HTR-8/SVneo (cell line): ENCODE measurements at places on chromosomes 2 and 18.

DNA sequence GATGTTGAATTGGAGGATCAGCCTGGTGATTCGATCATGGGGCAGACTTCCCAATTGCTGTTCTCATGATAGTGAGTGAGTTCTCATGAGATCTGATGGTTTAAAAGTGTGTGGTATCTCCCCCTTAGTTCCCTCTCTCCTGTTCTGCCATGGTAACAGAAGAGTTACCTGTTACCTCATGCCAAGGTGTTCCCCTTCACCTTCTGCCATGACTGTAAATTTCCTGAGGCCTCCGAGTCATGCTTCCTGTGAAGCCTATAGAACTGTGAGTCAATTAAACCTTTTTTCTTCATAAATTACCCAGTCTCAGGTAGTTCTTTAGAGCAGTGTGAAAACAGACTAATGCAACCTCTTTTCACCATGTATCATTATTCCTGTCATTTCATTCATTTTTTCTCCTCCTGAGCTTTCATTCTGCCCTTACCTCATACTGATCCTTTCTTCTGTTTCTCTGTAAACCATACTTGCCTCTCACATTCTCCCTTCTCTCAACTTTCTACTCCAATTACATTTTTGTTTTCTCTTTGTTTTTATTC, 22.0 kb downstream of the STARD6 start:
- DNase-seq, result no peak

DNA sequence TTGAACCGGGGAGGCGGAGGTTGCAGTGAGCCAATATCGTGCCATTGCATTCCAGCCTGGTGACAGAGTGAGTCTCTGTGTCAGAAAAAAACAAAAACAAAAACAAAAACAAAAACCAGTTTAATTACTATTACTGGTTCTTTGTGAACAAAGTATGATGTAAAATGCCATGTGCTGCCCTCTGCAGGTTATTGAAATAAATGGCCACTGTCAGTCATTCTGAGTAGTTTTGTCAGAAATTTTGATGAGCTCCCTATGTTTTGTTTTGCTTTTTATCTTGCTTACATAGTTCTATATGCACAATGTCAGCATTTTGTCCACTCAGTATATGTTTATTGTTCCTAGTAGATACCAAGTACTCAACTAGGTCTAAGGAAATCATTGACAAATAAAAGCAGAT, 423.6 kb upstream of the CHST9 start:
- DNase-seq, result no peak

GRCh38 chr18:33828949-33829348, 250.9 kb downstream of the ASXL3 start:
- DNase-seq, result no peak

DNA sequence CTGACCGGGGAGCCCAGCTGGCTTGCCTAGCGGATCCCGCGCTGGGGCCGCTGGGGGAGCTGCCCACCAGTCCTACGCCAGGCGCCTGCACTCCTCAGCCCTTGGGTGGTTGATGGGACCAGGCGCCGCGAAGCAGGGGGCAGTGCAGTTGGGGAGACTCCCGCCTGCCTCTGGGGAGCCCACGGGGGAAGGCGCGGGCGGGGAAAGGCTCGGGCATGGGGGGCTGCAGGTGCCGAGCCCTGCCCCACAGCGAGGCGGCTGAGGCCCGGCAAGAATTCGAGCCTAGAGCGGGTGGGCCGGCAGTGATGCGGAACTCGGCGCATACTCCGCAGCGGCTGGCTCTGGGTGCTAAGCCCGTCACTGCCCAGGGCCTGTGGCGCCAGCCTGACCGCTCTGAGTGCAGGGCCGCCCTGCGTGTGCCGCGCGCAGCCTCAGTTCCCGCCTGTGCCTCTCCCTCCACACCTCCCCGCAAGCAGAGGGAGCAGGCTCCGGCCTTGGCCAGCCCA, 249.1 kb upstream of the TEKT4 start:
- DNase-seq, result no peak

DNA sequence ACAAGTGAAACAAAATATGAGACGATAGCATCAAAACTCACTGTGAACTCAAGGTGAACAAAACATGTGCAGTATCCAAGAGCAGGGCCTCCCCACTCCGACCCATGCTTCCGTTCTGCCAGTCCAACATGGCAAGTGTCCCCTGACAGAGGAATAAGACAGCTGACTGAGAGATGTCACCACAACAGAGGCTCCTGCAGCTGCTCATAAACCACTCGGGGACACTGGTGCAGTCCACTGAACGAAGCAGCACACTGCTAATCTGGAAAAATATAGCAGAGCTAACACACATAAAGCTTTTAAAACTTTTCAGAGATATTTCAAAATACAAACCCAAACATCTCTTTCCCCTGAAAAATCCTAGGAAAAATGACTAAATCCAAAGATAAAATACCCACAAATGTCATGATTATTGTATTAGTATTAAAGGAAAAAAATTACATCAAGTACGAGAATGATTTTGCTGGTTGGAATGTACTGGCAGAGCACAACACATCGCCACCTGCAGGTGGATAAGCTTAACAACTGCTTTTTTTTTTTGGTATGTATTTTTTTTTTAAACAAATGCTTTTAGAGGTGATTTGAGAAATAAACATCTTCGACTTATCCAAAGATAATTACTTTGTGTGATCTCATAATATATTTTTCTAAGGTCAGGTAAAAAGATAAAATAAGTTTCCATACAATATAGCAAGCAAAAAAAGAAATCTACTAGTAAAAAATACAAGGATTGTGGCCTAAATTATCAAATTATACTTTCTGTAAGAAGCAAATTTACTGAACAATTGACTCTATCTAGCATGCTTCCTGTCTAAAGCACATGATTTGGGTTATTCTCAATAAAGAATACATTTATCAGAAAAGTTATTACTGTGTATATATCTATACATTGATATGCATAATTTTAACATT, 18.6 kb downstream of the THADA start:
- peak; percentile 56 for DNase-seq
